ENCODE measurements at places on chromosomes 6 and 20.

- no peak for DNase-seq
Measured at GRCh38 chr6:6395581-6396197, 75.2 kb upstream of the F13A1 start.

DNA sequence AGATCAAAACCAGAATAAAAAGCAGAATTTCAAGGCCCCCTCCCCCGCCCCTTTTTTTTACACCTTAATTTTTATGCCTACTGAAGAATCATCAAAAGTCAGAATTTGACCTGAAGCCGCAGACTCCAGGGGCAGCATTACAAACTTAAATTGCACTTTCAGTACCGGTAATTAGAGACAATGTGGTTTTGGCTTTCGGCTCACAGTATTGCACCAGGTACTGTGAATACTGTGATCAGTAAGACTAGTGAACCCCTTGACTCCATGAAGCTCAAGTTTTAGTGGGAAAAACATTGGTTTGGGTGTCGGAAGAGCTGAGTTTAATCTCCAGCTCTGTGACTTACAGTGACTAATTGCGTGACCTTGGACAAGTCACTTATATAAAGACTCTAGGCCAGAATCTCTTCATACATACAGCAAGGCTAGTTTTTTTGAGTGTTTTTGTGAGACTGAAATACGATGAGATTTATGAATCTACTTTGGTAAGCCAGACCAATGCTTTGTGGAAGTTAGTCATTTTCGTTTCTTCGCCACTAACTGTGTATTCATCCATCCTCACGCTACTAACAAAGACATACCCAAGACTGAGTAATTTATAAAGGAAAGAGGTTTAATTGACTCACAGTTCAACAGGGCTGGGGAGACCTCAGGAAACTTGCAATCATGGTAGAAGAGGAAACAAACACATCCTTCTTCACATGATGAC lies 114.7 kb downstream of the SASH1 start:
- DNase-seq = peak; percentile 64

DNA sequence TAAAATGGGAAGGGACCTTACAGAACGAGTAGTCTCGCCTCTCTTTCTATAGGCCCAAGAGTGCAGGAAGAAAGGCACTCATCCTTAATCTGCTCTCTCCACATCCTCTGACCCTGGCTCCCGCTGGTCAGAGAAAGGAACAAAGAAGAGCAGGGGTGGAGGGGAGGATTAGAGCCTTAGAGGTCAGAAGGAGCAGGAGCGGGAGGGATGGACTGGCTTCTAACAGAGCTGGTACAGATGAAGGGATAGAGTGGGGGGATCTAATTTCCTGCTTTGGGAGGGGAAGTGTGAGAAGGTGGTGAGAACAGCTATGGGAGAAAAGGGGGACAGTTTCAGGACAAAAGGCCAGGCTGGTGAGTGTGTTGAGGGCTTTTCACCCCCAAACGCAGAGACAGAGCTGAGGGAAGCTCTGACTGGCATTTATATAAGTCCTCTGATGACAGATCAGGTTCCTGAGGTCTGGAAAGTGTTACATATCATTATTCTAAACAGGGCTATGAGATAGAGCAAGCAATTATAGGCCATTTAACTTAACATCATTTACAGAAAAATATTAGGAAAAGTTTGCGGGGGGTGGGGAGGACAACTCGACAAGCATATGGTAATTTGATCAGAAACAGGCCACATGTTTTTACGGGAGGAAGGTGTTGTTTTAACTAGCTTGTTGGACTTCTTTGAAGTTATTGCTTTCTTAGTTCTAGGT lies 111.1 kb downstream of the FOXC1 start:
- DNase-seq = no peak

DNA sequence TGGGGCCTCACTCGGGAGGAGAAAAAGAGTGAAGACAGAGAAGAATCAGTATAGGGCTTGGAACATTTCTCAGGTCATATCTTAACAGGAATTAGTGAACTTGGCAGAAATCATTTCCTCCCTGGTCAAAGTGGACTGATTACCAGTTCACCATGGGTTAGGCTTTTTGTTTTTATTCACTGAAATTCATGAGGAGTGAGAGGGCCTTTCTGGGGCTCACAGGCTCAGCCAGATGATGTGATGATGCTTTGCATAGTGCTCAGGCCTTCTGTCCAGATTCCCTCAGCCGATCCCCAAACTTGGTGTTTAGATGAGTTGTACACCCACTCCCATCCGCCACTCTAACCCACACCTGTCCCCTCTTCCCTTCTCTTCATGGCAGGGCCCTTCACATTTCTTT lies 32.5 kb downstream of the SRSF3 start:
- no peak for DNase-seq

DNA sequence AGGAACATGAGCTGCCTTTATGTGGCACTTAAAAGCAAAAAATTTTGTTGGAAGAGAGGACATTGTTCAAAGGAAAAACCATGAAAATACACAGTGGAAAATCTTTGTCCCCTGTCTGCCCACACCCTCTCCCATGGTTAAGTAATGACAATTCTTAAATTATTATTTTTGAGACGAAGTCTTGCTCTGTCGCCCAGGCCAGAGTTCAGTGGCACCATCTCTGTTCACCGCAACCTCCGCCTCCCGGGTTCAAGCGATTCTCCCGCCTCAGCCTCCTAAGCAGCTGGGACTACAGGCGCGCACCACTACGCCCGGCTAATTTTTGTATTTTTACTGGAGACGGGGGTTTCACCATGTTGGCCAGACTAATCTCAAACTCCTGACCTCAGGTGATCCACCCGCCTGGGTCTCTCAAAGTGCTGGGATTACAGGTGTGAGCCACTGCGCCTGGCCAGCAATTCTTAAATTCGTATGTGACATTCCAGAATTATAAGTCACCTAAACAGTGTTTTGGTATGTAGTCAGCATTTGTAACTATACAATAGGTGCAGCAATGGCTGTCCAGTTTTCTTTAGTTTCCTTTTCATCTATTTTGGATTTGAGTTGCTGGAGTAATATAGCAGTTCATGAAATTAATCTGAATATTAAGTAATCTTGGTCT lies 636 bp upstream of the SSR1 start:
- DNase-seq = no peak
